ENCODE measurements at places on chromosomes 13 and 19. TPM values are rescaled to one million over a fixed set of nuclear protein-coding genes. Genes with fewer than 3 reads are reported as not detected.

DNA sequence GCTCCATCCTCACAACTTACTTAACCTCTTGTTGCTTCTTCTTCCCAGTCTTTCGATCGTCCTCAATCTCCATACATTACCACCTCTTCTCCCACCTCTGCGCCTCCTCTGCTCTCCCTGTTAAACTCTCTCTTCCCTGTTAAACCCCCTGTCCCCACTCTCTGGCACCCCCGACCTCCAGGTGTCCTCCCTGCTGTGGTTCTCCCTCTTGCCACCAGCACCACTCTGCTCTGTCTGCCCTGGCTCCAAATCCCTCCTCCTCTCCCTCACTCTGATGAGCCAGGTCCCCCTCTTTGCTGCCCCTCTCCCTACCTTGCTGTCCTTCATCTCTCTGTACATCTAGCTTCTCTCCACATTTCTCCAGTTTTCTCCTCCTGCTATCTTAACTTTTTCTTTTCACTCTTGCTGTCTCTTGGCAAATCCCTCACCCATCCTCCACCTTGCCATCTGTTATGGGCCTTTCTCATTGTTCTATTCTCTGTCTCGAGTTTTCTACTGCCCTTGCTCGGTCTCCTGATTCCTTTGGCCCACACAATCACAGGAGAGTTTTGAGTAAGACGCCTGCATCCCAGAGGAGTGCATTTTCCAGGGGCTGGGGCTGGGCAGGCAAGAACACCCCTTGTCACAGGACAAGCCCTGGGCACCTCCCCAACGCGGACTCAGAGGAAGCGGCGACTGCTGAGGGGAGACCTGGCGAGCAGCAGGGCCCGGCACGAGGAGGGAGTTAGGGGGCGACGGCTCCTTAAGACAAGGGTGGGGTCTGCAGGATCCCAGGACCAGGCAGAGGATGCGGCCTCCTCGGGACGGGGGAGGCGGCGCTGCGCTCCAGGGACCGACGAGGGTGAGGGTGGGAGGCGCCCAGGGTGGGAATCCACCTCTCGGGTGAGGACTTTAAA, 21.4 kb upstream of the ERVV-1 start:
- peaks cover 22% of the 10 kb centered on the region for H3K4me1 ChIP-seq
- peak overlapping the region; percentile 42 for H3K27ac ChIP-seq
- H3K27me3 ChIP-seq: no peaks in the 10 kb centered on the region
- DNase-seq: no peak
- peak overlapping the region; percentile 67 for H3K4me3 ChIP-seq

GRCh38 chr19:36103842-36104552, 6.9 kb upstream of the OVOL3 start:
- no peak overlapping the region for H3K4me3 ChIP-seq
- H3K4me1 ChIP-seq: peaks cover 11% of the 10 kb centered on the region
- H3K27ac ChIP-seq: no peak overlapping the region
- peaks cover 5% of the 10 kb centered on the region for H3K36me3 ChIP-seq
- H3K27me3 ChIP-seq: no peaks in the 10 kb centered on the region
- DNase-seq: peak; percentile 51

GRCh38 chr13:28735481-28736029, 16.8 kb upstream of the SLC46A3 start:
- H3K27me3 ChIP-seq: no peaks in the 10 kb centered on the region
- no peaks in the 10 kb centered on the region for H3K4me1 ChIP-seq
- DNase-seq: no peak

The CERS1 gene
- 0.95 TPM for total RNA-seq

GRCh38 chr19:1396019-1396767, 5.1 kb downstream of the GAMT start:
- no peaks in the 10 kb centered on the region for H3K4me1 ChIP-seq
- no peaks in the 10 kb centered on the region for H3K27me3 ChIP-seq
- H3K4me3 ChIP-seq: no peak overlapping the region
- DNase-seq: no peak

- peaks cover 48% of the 10 kb centered on the region for H3K4me1 ChIP-seq
- DNase-seq: peak; percentile 92
- H3K36me3 ChIP-seq: no peaks in the 10 kb centered on the region
- no peaks in the 10 kb centered on the region for H3K27me3 ChIP-seq
- H3K4me3 ChIP-seq: peak overlapping the region; percentile 45
- peak overlapping the region; percentile 92 for H3K27ac ChIP-seq
Observed at GRCh38 chr13:77521595-77522367, 13.7 kb upstream of the SCEL start.

The C1QTNF9B gene
- 0.23 TPM for total RNA-seq

DNA sequence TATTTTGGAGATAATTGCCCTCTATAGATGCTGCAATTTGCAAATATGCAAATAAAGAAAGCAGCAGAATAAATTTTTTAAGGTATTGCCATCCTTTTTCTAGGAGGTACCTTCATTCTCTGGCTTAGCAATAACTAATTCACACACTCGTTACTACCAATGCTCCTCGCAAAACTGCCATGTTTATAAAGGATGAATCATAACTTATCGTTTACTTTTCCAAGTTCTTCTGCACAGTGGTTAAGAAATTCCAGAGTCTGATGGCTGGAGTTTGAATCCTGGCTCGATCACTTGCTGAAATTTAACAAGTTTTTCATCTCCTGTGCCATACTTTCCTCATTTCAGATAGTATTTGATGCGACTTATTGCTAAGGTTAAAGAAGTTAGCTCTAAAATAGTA, 708.6 kb upstream of the KLHL1 start:
- H3K4me1 ChIP-seq: peaks cover 13% of the 10 kb centered on the region
- no peaks in the 10 kb centered on the region for H3K36me3 ChIP-seq
- H3K4me3 ChIP-seq: no peak overlapping the region
- no peaks in the 10 kb centered on the region for H3K27me3 ChIP-seq
- peak overlapping the region; percentile 44 for H3K27ac ChIP-seq

DNA sequence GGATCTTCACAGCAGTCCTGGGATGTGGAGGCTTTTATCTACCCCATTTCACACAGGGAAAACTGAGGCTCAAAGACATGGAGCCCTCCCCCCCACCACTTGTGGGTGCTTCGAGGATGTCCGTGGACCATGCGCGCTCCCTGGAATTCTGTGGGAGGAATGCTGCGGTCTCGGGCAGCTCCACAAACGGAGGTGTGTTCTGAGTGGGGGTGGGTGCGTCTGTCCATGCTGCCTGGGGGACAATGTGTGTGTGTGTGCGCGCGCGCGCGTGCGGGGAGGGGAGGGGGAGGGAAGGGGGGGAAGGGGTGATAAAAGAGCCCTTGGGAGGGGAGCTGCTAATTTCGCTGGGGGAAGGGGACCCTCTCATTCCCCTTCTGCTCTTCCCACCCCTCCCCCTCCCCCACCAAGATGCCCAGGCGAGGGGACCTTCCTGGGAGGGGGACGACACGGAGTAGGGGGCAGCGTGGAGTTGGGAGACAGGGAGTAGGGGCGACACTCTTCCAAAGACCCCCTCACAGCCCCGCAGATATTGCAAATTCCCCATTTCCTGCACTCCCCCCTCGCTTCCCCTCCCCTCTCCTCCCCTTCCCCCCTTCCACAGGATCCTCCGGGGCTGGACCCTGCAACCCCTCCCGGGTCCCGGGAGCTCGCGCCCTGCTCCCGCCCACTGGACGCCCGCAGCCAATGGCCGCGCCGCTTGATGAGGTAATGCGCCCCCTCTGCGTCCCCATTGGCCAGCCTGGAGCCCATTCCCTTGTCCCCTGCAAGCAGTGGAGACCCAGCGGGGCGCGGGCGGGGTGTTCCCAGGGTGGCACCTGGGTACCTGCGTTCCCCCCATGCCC, 18.9 kb upstream of the ZNRF4 start:
- no peak overlapping the region for H3K27ac ChIP-seq
- DNase-seq: peak; percentile 32
- H3K36me3 ChIP-seq: no peaks in the 10 kb centered on the region
- H3K4me1 ChIP-seq: peaks cover 6% of the 10 kb centered on the region

GRCh38 chr19:51387924-51388389, at the start of gene LIM2:
LIM2 (minus strand) TSS chr19:51387974; CDS start chr19:51387443, 531 bp downstream.
- no peaks in the 10 kb centered on the region for H3K27me3 ChIP-seq
- no peaks in the 10 kb centered on the region for H3K36me3 ChIP-seq
- H3K4me3 ChIP-seq: no peak within 1 kb of the TSS
- no peak within 1 kb of the TSS for H3K27ac ChIP-seq
- no peaks in the 10 kb centered on the region for H3K4me1 ChIP-seq
- no peak for DNase-seq

DNA sequence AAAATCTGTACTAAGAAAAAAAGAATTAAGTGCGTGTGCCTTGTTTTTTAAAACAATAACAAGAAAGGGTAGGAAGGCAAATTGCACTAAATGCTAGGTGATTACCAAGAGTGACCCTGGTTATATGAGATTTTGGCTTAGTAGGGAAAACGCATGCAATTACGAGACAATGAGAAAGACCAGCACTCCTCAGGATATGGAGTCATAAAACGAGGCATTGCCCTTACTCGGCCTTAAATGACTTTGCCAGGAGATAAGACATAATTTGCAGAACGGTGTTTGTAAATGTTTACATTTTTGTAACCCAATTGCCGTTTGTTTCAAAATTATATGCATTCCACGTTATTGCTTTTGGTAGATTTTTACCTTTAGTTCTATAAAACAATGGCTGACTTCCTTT, 179.8 kb downstream of the RBM26 start:
- H3K27ac ChIP-seq: no peak overlapping the region
- H3K4me3 ChIP-seq: no peak overlapping the region
- H3K4me1 ChIP-seq: peaks cover 7% of the 10 kb centered on the region
- H3K36me3 ChIP-seq: no peaks in the 10 kb centered on the region
- DNase-seq: no peak
- H3K27me3 ChIP-seq: no peaks in the 10 kb centered on the region

DNA sequence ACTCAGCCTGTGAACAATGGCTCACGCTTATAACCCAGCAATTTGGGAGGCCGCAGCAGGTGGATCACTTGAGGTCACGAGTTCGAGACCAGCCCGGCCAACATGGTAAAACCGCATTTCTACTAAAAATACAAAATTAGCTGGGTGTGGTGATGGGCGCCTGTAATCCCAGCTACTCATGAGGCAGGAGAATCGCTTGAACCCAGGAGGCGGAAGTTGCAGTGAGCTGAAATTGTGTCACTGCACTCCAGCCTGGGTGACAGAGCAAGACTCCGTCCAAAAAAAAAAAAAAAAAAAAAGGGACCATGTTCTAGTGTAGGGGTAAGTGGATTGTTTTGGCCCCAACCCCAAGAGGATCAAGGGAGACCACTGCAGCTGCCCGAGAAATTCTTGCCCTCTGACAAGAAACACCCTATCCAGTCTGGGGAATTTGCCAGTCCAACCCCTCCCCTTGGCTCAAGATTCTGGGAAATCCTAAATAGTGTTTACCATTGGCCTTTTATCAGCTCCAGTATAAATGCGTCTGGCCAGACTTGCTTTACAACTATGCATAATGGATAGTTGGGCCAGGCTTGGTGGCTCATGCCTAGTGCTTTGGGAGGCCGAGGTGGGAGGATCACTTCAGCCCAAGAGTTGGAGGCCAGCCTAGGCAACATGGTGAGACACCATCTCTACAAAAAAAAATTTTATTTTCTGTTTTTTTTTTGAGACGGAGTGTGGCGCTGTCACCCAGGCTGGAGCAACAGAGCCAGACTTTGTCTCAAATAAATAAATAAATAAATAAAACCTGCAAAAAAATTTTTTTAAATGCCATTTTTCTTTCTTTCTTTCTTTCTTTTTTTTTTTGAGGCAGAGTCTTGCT, 5.1 kb upstream of the DHDH start:
- H3K4me1 ChIP-seq: peaks cover 32% of the 10 kb centered on the region
- H3K27ac ChIP-seq: peak overlapping the region; percentile 96
- DNase-seq: peak; percentile 70

The C5AR2 gene
- not detected for total RNA-seq

DNA sequence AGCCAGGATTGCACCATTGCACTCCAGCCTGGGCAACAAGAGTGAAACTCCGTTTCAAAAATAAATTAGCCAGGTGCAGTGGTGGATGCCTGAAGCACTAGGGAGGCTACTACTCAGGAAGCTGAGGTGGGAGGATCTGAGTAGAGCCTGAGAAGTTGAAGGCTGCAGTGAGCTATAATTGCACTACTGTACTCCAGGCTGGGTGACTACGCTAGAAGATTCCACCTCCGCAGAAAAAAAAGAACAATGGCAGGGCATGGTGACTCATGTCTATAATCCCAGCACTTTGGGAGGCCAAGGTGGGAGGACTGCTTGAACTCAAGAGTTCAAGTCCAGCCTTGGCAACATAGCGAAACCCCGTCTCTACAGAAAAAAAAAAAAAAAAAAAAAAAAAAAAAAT, 20.5 kb downstream of the HAUS8 start:
- H3K27ac ChIP-seq: no peak overlapping the region
- peaks cover 37% of the 10 kb centered on the region for H3K36me3 ChIP-seq
- DNase-seq: peak; percentile 21
- H3K4me1 ChIP-seq: peaks cover 4% of the 10 kb centered on the region
- H3K27me3 ChIP-seq: no peaks in the 10 kb centered on the region
- H3K4me3 ChIP-seq: no peak overlapping the region

- H3K36me3 ChIP-seq: no peaks in the 10 kb centered on the region
- H3K4me1 ChIP-seq: peaks cover 22% of the 10 kb centered on the region
Observed at GRCh38 chr13:101416181-101417042, at the start of gene NALCN. NALCN (minus strand) TSS chr13:101416508; CDS start chr13:101399126, 17,382 bp downstream.

GRCh38 chr13:40069173-40070044, 413.9 kb downstream of the COG6 start:
- H3K4me1 ChIP-seq: peaks cover 8% of the 10 kb centered on the region
- H3K4me3 ChIP-seq: no peak overlapping the region
- DNase-seq: peak; percentile 61
- H3K36me3 ChIP-seq: no peaks in the 10 kb centered on the region
- no peak overlapping the region for H3K27ac ChIP-seq

DNA sequence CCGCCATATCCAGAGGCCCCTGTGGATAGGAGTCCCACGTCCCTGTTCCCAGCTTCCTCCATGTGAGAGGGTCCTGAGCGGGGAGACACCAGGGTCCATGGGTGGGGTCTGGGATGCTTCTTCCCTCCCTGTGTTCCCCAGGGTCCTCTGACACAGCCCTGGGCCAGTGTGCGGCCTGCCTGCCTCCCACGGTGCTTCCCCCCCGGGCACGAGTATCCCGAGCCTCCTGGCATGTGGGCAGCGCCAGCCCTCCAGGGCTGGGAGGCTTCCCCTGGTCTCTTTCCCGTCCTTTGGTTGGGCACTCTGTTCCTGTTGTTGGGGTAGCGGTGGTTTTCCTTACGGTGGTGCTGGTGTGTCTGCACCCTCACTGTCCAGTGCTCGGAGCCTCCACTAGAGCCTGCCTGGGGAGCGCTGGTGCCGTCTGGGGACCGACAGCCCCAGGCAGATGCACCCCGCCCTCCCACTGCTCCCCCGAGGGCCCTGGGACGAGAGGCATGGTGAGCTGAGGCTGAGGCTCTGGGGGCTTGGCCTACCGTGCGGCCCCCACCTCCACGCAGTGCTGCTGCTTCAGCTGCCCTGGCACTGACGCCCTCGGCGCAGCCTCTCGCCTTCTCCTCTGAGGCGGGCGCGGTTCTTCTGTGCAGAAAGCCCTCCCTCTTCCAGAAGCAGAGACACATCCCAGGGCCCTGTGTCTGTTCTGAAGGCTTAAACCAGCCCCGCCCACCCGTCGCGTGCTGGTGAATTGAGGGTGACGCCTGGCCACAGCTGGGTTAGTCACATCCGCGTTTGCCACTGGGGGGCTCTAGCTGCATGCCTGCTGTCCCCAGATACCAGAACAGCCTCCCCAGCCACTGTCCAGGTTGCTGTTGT, 27.9 kb downstream of the PLEKHJ1 start:
- H3K4me3 ChIP-seq: no peak overlapping the region
- H3K27ac ChIP-seq: no peak overlapping the region
- DNase-seq: no peak
- H3K36me3 ChIP-seq: peaks cover 5% of the 10 kb centered on the region
- H3K27me3 ChIP-seq: no peaks in the 10 kb centered on the region
- H3K4me1 ChIP-seq: no peaks in the 10 kb centered on the region

Measured in PC-3 (cell line).